ENCODE measurements at places on chromosomes 16 and 17. TPM values are rescaled to one million over a fixed set of nuclear protein-coding genes. Genes with fewer than 3 reads are reported as not detected.

DNA sequence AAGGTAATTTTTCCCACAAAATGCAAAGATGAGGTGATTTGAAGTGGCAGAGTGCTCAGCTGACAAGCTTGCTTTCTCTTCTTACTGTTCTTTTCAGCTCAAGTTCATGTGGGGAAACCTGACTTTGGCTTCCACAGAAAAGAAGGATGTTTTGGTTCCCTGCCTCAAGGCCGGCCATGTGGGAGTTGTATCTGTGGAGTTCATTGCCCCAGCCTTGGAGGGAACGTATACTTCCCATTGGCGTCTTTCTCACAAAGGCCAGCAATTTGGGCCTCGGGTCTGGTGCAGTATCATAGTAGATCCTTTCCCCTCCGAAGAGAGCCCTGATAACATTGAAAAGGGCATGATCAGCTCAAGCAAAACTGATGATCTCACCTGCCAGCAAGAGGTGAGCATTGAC is 18.4 kb upstream of the TMEM106A start:
- no peaks in the 10 kb centered on the region for H3K27me3 ChIP-seq
- H3K36me3 ChIP-seq: peaks cover 10% of the 10 kb centered on the region
- H3K4me3 ChIP-seq: no peak overlapping the region
- no peak for DNase-seq

DNA sequence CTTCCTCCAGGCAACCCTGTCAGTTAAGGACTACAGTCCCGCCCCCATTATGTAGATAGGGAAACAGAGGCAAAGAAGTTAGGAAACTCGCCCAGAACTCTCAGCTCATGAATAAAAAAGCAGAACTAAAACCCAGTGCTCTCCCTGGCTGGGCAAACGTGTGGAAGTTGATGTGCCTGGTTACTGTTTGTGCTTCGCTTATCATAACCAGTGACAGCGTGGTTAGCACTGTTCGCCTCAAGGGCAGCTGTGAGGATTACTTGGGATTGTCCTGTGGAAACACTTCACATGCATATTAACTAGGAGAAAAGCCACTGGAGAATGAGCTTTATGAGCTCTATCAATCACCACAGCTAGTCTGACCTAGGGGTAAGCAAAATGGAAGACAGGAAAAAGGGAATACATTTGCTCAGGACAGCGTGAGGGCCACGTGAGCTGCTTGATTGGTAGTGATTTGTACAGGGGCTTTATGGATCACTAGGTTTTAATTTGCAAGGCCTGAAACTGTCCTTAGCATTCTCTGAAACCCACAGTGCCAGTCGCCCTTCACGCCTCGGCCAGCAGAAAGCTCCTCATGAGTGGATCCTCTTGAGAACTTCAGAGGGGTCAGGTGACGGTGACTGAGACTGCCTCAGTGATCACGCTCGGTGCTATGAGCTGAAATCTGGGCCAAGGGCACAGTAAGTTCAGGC is 19.9 kb downstream of the CYB5D2 start:
- H3K27ac ChIP-seq: peak overlapping the region; percentile 41
- peaks cover 22% of the 10 kb centered on the region for H3K36me3 ChIP-seq
- no peak for DNase-seq

DNA sequence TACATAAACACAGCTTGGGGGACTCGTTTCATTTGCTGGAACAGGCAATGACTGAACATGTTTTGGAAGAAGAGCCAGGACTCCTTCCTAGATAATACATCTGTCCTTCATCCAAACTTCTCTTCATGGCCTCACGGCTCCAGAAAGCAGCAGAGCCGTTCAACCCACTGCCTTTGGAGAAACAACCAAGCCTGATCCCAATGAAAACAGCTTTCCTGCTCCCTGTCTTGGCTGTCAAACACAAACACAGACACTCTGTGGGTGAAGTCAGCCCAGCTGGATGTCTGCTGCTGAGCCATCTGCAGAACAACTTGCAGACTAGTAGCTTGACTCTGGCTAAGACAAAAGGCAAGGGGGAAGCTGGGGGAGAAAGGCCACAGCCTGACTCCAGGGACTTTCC is 345.1 kb upstream of the PSMD7 start:
- H3K4me1 ChIP-seq: peaks cover 2% of the 10 kb centered on the region
- DNase-seq: no peak
- H3K27ac ChIP-seq: no peak overlapping the region
- no peaks in the 10 kb centered on the region for H3K36me3 ChIP-seq
- peaks cover 22% of the 10 kb centered on the region for H3K27me3 ChIP-seq
- no peak overlapping the region for H3K4me3 ChIP-seq

DNA sequence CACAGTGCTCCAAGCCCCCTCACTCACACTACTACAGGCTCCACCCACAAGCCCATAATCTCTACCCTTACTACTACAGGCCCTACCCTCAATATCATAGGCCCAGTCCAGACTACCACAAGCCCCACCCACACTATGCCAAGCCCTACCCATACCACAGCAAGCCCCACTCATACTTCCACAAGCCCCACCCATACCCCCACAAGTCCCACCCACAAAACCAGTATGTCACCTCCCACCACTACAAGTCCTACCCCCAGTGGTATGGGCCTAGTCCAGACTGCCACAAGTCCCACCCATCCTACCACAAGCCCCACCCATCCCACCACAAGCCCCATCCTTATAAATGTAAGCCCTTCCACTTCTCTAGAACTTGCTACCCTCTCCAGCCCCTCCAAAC is 13.8 kb downstream of the RIPOR1 start:
- H3K36me3 ChIP-seq: peaks cover 6% of the 10 kb centered on the region
- H3K27ac ChIP-seq: peak overlapping the region; percentile 80
- peaks cover 46% of the 10 kb centered on the region for H3K4me1 ChIP-seq
- peak overlapping the region; percentile 61 for H3K4me3 ChIP-seq

DNA sequence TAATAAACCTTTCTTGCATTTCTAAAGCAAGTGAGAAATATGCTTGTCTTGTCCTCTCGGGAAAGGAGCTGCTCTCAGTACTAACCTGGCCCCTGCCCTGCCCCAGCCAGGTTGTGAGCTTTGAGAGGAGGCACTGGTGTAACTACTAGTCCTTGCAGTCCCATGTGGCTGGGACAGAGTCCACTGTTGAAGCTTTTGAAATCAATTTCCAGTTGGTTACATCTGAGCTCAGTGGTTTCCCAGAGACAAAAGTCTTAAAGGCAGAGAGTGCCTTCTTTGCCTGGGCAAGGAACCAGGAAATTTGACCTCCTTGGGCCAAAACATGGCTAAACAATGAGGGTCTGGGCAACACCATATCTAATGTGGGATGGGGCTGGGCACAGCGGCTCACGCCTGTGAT is 48.7 kb downstream of the GSG1L start:
- peaks cover 48% of the 10 kb centered on the region for H3K27me3 ChIP-seq
- H3K4me3 ChIP-seq: no peak overlapping the region
- peaks cover under 1% of the 10 kb centered on the region for H3K36me3 ChIP-seq
- no peak for DNase-seq
- H3K27ac ChIP-seq: no peak overlapping the region

DNA sequence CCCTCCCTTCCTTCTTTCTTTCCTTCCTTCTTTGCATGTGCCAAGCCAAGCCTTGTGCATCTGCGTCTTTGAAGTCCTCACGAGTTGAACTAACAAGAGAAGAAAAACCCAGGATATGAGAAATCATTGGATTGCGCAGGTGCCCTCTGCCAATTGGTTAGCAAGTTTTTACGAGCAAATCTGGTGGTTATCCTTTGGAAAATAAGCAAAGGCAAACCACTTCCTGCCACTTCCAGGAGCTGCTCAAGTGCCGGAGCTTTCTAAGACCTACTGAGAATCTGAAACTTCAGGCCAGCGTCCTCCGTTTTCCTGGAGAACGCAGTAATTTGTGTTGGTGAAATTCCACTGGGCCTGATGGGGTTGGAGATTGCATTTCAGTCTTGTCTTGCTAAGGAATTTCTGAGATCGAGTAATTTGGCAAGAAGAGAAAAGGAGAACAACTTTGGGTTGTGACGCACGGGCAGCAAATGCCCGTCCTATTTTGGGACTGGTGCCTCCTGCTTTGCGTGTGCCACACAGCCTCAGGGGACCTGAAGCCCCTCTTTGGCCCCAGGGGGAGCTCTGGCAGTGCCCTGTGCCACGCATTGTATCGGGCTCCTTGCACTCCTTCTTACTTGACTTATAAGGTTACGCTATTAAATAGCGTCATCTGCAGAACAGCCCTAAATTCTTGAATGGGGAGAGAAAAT is 56.4 kb downstream of the CMIP start:
- H3K4me1 ChIP-seq: peaks cover 34% of the 10 kb centered on the region
- no peaks in the 10 kb centered on the region for H3K27me3 ChIP-seq
- no peak for DNase-seq
- H3K36me3 ChIP-seq: peaks cover 2% of the 10 kb centered on the region
- H3K4me3 ChIP-seq: no peak overlapping the region

- peaks cover 2% of the 10 kb centered on the region for H3K36me3 ChIP-seq
- peaks cover 10% of the 10 kb centered on the region for H3K4me1 ChIP-seq
- H3K4me3 ChIP-seq: no peak overlapping the region
- H3K27ac ChIP-seq: no peak overlapping the region
- H3K27me3 ChIP-seq: peaks cover 68% of the 10 kb centered on the region
Observed at GRCh38 chr16:87551487-87551886, 50.8 kb upstream of the JPH3 start.

GRCh38 chr17:36546418-36547093 is 1.8 kb downstream of the GGNBP2 start:
- H3K4me1 ChIP-seq: peaks cover 39% of the 10 kb centered on the region
- H3K4me3 ChIP-seq: peak overlapping the region; percentile 97
- no peak for DNase-seq

GRCh38 chr17:2624292-2624731 is 30.9 kb downstream of the PAFAH1B1 start:
- H3K27me3 ChIP-seq: no peaks in the 10 kb centered on the region
- peaks cover 2% of the 10 kb centered on the region for H3K36me3 ChIP-seq
- peak overlapping the region; percentile 81 for H3K27ac ChIP-seq
- H3K4me1 ChIP-seq: peaks cover 58% of the 10 kb centered on the region
- H3K4me3 ChIP-seq: peak overlapping the region; percentile 49
- no peak for DNase-seq

DNA sequence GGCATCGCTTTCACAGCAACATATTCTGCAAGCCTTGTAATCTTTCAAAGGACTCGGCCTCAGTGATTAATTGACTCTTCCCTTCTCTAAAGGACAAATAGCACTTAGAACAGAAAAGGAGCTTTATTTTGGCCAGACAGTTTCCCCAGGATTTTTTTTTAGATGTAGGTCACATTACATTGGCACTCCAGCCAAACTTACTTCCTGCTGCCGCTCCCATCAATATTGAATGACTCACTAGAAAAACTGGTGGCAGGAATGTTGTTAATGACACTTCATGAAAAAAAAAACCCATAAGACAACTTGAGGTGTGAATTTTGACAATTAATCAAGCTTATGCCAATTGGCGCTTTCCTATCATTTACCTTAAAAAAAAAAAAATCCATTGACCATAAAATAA is 432.6 kb downstream of the TOX3 start:
- no peaks in the 10 kb centered on the region for H3K4me1 ChIP-seq
- no peaks in the 10 kb centered on the region for H3K36me3 ChIP-seq
- H3K27me3 ChIP-seq: no peaks in the 10 kb centered on the region
- DNase-seq: no peak

DNA sequence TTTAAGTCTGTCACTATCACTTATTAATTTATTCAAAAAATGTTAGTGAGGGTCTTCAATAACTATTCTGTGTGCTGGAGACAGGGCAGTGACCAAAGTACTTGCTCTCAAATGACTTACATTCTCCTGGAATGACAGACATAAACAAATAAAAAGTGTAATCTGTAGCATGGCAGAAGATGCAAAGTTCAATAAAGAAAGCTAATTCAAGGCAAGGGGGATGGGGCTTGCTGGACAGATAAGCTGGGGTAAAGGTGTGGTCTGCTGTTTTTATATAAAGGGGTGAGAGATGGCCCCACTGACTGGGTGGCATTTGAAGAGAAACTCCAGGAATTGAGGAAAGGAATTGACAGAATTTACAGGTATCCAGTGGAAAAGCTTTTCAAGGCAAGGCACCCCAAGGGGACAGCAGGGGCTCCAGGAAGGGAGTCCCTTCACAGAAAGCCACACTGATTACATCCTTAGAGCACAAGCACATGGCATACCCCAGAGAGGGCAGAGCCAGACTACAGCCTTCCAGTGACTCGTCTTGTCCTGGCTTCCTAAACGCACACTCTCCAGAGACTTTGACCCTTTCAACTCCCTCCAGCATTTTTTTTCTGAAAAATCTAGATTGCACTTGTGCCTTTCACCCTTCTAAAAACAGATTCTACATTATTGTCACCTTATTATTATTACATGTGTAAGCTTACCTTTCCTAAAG is 123.7 kb upstream of the HS3ST3A1 start:
- no peaks in the 10 kb centered on the region for H3K4me1 ChIP-seq
- H3K27me3 ChIP-seq: peaks cover 17% of the 10 kb centered on the region
- no peak overlapping the region for H3K4me3 ChIP-seq
- DNase-seq: no peak
- H3K36me3 ChIP-seq: no peaks in the 10 kb centered on the region

GRCh38 chr17:57945996-57946797 is 9.0 kb downstream of the CUEDC1 start:
- peaks cover 31% of the 10 kb centered on the region for H3K27me3 ChIP-seq
- H3K4me3 ChIP-seq: peak overlapping the region; percentile 97
- no peak for DNase-seq
- H3K27ac ChIP-seq: peak overlapping the region; percentile 98
- peaks cover 25% of the 10 kb centered on the region for H3K4me1 ChIP-seq

- H3K27me3 ChIP-seq: no peaks in the 10 kb centered on the region
- H3K4me1 ChIP-seq: peaks cover 23% of the 10 kb centered on the region
- DNase-seq: no peak
Observed at GRCh38 chr17:17926840-17927449, 45.3 kb downstream of the TOM1L2 start.

DNA sequence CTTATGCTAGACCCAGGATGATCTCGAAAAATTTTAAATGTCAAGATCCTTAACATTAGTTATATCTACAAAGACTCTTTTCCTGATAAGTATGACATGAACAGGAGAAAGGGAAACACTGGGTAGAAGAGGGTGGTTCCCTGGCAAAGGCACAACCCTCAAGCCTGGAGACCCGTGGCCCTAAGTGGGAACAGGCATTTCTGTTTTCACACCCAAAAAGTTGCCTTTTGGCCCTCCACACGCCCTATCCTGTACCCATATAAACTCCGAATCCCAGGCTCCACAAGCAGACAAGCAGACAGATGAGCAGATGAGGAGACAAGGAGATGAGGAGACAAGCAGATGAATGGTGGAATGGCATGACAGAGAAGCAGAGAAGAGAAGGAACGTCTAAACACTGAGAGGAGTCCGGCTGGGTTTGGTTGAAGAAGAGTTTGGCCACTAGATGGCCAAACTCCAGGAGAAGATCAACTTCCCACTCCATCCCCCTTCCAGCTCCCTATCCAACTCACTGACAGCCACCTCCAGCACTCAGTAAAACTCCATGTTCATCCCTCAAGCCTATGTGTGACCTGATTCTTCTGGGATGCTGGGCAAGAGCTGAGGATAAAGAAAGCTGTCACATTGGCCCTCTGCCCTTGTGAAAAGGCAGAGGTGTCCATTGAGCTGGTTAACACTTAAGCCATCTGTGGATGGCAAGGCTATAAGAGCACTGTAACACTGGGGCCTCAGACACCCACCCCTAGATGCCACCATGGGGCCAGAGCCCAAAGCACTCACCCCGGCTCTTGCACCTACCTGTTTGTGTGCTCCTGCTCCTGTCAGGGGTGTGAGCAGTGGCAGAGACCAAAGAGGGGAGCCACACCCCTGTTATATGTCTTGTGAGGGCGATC is 139.6 kb upstream of the FAM20A start:
- peaks cover 37% of the 10 kb centered on the region for H3K27me3 ChIP-seq
- DNase-seq: no peak

Gene WFDC1
- total RNA-seq: not detected

Gene KRTAP2-2
- total RNA-seq: not detected

Gene C16orf89
- not detected for total RNA-seq

Data from T-helper 17 cell (primary cell).